ENCODE measurements at places on chromosomes 6 and 20.

- DNase-seq = no peak
Measured at GRCh38 chr20:38109591-38110524, 55.2 kb downstream of the TGM2 start.

GRCh38 chr6:158565482-158566040 is 5.7 kb downstream of the TMEM181 start:
- no peak for DNase-seq

DNA sequence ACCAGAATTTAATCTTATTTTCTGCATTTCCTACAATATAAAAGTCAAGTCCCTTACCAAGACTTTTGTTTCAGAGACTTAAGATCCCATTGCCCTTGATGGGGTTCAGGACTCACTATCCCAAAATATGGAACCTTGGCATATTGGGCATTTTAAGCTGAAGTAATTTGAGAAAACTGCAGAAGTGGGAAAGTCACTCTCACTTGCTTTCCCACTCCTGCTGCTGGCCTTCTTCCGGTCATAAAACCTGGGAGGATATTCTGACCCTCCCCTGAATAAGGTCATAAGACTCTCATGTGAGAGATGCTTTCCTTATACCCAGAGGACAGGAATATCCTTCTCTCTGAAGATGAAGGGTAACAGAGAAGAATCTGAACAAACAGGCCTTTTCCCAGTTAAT is 92.8 kb upstream of the IFNGR1 start:
- no peak for DNase-seq

DNA sequence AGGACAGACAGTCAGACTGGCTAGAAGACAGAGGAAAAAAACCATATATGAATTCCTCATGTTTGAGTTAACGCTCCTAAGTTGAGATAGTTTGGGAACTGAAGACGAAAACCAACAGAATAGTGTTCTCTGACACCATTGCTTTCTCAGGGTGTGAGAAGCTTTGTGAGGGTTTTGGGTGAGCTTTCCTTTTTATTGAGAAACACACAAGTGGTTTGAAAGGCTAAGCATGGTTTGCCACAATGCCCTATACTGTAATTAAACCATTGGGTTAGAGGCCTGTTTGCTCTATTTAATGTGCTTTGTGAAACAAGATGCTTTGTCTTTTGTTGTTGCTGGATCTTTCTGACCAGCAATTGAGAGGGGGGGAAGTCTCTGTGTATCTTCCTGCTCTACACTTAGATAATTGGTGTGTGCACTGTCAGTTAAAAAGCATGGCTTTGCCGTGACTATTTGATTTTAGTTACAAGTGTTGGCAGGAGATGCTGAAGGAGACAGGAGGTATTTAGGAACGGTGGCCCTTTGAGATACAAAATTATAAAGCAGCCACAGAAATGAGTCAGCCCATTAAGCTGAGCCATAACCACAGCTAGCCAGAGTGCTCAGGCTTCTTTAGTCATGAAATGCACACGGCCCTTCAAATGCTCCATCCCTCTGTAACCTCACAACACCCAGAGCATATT is 273.0 kb upstream of the PREP start:
- DNase-seq = no peak

GRCh38 chr20:57220337-57221145 is 45.9 kb downstream of the BMP7 start:
- DNase-seq = no peak

DNA sequence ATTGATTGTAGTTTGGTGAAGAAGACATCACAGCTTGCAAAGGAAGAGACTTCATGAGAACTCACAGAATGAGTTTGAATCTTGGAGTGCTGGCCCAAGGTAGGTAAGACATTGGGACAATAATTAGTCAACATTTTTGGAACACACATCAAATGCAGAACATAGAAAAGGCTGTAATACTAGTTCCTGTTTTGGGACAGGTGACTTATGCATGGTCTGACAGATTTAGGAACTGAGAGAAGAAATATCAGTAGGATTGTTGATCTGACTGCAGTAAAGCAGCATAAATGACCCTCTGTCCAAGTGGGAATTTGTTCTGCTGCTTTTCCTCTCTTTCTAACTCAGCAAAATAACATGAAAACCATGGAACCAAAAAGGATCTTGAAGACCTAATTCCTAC is 102.3 kb upstream of the MAP3K7 start:
- no peak for DNase-seq

DNA sequence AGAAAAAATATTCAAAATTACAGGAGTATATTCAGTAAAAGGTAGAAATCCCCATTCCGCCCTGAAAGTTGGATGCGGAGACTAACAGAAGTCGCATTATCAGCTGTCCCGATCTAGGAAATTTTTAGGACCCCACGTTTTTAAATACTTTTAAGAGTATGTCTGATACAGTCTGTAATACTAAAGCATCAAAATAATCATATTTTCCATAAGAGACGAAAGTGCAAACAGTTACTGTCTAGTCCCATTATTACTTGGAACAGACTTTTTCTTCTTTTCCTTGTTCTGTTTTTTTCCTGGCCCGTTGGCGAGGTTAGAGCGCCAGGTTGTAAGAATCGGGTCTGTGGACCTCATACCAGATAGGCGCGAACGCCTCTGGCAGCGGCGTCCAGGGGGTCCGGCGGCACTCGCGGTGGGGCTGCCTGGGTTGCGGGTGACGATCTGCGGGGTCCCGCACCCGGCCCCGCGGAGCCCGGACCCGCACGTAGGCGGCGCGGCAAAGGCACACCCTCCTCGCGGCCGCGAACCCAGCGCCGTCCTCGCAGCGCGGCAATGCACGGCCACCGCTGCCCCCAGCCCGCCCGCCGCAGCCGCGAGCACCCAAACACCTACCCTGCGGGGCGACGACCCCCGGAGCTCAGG is 460 bp downstream of the PLAGL1 start:
- no peak for DNase-seq

GRCh38 chr6:123769431-123769830 is 34.2 kb upstream of the NKAIN2 start:
- no peak for DNase-seq

DNA sequence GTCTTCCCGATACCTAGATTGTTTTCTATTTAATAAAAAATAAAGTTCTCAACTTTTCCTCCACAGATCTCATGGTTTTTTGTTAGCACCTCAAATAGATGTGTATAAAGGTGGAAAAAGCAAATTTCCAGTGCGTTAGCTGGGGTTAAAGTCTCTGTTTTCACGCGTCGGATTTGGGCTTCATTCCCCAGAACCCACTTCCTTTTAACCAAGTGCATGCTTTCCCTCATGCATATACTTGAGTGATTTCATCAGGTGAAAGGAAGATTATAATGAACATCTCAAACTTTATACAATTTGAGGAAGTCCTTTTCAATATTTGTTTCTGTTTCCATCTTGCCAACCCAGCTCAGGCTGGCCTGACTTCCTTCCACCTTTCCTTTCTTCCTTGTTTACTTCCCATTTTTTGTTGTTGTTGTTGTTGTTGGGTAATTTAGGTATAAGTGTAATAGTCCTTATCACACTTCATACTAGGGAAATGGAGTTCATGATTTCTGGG is 43.9 kb upstream of the GGTLC1 start:
- no peak for DNase-seq

DNA sequence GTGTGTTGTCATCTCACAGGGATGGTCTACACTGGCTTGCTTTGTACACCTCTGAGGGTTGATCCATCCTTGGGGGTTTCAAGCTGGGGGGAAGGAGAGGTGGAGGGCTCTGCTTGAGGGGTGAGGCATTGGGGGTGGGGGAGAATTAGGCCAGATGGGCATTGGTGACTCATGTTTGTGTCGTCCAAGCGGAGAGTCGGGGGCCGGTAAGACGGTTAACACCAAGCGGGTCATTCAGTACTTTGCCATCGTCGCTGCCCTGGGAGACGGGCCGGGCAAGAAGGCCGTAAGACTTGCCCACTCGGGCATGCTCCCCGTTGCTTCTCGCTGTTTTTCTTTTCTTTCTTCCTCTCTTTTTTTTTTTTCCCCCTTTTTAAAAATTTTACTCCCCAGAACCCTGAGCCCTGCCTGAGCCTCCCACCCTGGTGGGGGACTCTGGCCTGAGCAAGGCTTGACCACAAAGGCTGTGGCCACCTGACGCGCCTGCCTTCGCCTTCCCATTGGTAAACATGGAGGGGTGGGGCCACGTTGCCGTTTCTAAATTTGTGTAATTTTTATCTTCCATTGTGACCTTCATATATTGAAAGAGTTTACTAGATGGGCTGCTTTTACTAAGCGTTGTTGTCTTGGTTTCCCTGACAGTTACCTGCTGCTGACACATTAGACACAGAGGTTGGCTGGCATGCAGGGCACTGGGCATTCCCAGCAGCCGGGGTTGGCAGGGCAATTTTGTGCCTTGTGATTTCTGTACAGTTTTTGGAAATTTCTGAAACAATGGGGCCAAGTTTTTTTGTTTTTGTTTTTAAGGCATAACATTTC is 26.8 kb downstream of the MYH7B start:
- no peak for DNase-seq

DNA sequence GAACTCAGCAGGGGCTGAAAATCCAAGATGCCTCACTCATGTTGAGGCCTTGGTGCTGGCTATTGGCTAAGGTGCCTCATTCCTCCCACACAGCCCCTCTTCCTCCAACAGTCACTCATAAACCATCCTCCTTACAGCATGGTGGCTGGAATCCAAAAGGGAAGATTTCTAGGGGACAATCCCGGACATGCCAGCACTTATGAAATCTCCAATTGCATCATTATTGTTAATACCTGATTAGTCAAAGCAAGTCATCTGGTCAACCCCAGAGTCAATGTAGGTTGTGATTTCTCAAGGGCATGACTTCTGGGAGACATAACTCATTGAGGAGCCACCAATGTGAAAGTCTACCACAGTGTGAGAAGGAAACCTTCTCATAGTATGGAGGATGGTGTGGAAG is 506.6 kb upstream of the NOX3 start:
- no peak for DNase-seq

GRCh38 chr6:156432543-156432942 is 344.6 kb upstream of the ARID1B start:
- DNase-seq = no peak

DNA sequence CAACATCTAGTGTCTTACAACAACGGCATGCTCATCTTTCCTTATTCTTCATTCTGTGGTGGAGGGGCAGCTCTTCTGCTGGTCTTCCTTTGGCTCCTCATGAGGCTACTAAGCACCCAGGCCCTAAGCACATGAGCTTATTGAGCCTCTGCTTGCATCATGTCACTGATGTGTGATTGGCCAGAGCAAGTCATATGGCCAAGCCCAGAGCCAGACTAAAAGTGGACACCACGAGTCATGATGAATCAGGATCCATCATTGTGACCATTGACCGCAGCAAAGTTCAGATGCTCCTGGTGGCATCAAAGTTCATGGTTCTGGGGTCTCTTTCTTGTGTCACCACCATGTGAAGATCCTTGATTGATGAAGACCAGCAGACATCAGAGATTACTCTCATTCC is 192.0 kb upstream of the FOXA2 start:
- no peak for DNase-seq

DNA sequence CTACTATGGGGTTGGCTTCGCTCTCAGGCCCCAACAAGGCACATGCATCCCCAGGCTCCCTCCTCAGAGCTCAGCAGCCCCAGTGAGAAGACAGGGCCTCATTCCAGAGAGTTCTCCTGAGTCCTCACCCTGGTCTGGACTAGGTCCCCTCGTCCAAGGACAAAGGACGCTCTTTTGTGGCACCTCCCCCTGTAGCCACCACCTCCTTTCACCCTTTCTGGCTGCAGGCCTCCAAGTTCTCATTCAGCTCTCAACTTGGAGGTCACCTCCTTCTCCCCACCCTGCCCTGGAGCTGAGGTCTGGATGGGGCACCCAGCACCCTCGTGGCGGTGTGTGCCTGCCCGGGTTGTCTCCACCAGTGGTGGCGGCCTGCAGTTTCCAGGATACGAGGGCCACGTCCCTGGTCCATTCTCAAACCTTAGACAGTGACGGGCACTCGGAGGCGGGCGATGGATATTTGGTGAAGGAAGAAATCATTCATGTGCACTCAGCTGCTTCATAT is 2.5 kb downstream of the UNC93A start:
- no peak for DNase-seq

All from stimulated activated CD8-positive, alpha-beta memory T cell treated with anti-CD3 and anti-CD28 coated beads, Interleukin-4, amount 100 ng/mL, for 1 hour (primary cell).